ENCODE measurements at places on chromosomes 5 and 9.
A peak's percentile ranks its signal among the peaks of the same experiment; 100 is the strongest.

GRCh38 chr5:73748510-73749400 is 122.8 kb downstream of the ARHGEF28 start:
- DNase-seq: no peak

- no peak for DNase-seq
Observed at GRCh38 chr5:40682154-40683017, 2.7 kb downstream of the PTGER4 start.

DNA sequence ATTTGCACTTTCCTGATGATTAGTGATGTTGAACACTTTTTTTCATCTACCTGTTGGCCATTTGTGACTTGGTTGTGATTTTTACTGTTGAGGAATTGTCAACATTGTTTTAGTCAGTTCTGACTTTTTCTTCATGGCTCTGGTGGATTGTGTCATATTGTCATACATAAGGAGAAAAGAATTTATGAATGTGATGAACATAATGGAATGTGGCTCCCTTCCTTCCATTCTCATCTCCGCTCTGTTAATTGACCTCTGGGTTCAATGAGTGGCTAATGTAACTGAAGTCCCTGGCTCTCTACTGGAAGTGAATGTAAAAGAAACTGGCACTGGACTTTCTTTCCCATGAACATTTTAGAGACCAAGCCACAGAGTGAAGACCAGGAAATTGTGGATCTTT is 49.2 kb downstream of the KIAA1958 start:
- DNase-seq: no peak

DNA sequence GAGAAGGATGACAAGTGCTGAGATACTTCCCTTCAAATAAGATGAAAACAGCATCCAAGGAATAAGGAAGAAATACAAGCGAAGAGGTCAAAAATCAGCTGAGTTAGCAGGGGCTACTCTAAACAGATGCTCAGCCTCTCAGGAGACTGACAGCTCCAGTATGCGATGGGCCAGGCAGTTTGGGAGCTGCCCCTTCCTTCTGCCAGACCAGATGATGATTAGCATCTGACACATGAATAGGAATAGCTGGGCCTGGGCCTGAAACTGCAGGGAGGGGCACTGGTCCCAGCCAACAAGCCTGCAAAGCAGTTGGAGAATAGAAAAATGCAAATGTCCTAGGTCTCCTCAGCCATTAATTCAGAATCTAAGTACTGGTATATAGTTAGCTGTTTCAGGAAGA is 13.1 kb upstream of the MAP3K1 start:
- no peak for DNase-seq

DNA sequence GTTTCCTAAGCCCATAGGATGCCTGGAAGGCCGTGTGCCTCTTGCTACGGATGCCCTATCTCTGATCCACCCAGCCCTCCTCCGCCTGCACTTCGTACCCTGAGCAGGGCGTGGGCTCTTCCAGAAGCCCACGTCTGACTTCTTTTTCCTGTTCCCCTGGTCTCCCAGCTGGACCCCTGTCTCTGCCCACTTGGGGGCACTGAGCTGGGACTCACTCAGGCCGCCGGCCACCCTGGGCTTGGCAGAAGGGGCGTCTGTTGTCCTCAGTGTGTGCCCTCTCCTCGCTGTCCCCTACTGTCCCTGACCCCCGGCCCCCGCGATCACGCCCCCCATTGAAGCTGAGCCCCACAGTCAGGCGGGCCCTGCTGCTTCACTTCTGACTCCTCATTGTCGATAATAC is 22.0 kb upstream of the RXRA start:
- no peak for DNase-seq

DNA sequence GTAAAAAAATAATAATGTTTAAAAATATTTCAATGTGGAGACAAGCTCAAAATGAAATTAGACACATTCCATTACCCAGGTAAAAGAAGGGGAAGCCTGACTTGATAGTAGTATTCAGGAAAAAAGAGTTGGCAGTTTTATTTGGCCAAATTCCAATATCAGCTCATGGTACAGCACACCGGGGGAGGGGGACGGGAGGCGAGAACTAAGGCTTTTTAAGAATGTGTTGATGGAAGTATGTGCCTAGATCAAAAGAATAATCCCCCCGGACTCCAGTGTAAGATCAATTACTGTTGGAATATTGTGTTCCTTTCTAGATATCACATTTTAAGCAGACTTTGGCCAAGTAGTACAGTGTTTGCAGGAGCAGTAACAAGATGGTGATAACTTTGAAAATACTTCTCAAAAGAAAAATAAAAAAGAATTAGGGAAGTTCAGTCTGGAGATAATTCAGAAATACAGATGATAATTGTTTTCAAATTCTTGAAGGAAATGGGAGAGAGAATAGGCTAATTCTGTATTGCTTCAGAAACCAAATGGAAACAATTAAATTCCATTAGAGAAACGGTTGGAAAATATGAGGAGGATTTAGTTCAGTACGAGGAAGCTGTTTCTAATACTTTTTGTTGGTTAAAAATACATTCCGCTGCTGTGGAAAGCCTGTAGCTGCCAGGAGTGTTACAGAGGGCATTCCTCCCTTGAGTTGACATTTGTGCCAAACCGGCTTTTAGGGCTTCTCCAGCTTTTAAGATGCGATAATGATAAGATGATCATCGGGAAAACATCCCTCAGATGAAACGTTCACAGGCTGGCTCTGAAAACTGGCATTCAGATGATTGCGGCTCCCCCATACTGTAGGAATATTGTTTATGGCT is 98.1 kb upstream of the ERBIN start:
- no peak for DNase-seq

GRCh38 chr5:61280205-61280604 is 51.9 kb upstream of the ZSWIM6 start:
- peak; percentile 77 for DNase-seq

DNA sequence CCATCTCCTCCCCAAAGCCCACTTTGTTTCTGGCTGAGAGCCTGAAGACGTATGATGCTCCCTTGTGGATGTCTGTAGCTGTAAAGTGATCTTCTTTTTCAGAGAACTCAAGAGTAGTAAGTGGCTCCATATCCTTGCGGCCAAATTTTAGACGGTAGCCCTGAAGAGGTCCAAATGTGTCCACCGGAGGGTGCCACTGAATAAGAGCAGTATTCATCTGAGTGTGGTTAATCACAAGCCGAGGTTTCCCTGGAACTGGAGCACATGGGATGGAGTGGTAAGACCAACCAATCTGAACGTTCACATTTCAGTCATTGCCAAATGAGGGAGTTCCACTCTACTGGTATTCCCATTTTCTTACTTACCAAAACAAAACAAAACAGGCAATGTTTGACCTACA is 686.5 kb upstream of the DMAC1 start:
- no peak for DNase-seq

GRCh38 chr5:67316695-67317094 is 120.1 kb upstream of the CD180 start:
- DNase-seq: no peak

DNA sequence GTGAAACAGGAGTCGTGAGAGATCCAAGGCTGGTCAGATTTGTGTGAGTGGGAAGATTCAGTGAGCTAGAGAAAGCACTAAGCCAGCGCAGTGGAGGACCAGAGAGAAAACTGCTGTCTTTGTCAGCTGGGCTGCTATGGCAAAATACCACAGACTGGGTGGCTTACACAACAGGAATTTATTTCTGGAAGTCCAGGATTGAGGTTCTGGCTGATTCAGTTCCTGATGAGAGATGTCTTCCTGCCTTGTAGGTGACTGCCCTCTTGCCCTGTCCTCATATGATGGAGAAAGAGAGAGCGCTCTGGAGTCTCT is 24.2 kb upstream of the ANKRD33B start:
- DNase-seq: no peak

DNA sequence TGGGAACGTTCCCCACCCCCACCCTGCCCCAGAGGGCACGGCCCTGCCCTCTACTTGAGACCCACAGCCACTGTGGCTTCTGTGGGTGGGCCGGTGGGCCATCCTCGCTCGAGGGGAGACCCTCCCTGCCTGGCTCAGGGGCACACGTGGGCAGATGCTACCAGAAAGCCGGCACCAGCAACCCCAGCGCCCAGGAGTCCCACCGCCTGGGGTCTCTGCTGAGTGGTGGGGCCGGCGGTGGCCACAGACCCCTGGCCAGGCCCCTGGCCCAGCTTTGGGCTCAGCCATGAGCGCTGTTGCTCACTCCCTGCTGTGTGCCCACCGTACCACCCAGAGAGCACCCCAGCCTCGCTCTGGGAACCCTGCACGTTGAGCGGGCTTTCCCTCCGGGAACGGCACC is 16.5 kb upstream of the NRARP start:
- no peak for DNase-seq

- DNase-seq: no peak
Observed at GRCh38 chr9:8864545-8864896, 1064.9 kb upstream of the DMAC1 start.

GRCh38 chr5:138610415-138610917 is 35.3 kb upstream of the HSPA9 start:
- DNase-seq: no peak

- DNase-seq: no peak
Observed at GRCh38 chr5:113070901-113071300, 94.3 kb downstream of the DCP2 start.

- no peak for DNase-seq
Observed at GRCh38 chr5:64595031-64595855, 89.4 kb downstream of the RGS7BP start.

DNA sequence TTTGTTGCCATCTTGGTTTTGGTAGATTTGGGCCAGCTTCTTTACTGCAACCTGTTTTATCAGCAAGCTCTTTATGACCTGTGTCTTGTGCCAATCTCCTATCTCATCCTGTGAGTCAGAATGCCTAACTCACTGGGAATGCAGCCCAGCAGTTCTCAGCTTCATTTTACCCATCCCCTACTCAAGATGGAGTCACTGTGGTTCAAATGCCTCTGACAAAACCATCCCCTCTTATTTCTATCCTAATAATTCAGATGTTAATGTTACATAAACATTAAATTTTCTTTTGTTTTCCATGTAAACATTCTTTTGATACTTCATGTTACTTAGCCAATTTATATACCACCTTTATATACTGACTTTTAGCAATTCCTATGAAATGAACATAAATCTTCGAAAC is 746.3 kb downstream of the CDH18 start:
- peak; percentile 3 for DNase-seq

- peak; percentile 81 for DNase-seq
Observed at GRCh38 chr5:153267506-153267905, 223.0 kb upstream of the GRIA1 start.

DNA sequence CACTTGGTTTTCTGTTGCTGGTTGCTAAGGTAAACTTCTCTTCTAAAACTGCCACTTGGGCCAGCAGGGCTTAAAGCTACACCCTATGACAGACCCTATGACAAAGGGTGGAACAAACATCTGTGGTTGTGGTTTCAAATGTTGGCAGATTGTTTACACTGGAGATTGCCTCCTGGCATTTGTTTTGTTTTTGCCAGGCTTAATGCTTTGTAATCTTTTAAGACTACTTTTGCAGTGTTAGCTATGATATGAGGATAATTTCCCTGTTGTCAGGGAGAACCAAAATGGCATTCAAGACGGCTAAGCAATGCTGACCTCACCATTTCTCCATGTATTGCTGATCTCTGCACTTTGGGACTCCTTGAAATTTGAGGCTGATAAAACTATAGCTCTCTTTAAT is 50.3 kb downstream of the MAMDC2 start:
- DNase-seq: no peak

GRCh38 chr5:68454766-68455165 is 239.2 kb downstream of the PIK3R1 start:
- no peak for DNase-seq

GRCh38 chr5:169152453-169152852 is 148.5 kb downstream of the SLIT3 start:
- no peak for DNase-seq

- DNase-seq: no peak
Observed at GRCh38 chr5:123876276-123876790, 364.4 kb downstream of the CSNK1G3 start.

- DNase-seq: no peak
Observed at GRCh38 chr5:50963971-50964745, 297.7 kb downstream of the PARP8 start.

GRCh38 chr5:167638816-167639215 is 652.6 kb upstream of the WWC1 start:
- DNase-seq: no peak

All from epithelial cell of prostate (primary cell).